ENCODE measurements at places on chromosomes 5 and 9. TPM values are rescaled to one million over a fixed set of nuclear protein-coding genes. Genes with fewer than 3 reads are reported as not detected.

Gene IL4
- total RNA-seq, result not detected

Gene SGTB
- 33.2 TPM for total RNA-seq

- no peak for DNase-seq
Measured at GRCh38 chr5:17470064-17470463, 28.0 kb upstream of the TAF11L2 start.

Gene GPR21
- 3.8 TPM for total RNA-seq

GRCh38 chr5:165029099-165029870 lies 1523.9 kb downstream of the MAT2B start:
- no peak for DNase-seq

Gene GRM6
- total RNA-seq, result not detected

Gene ST8SIA4
- 12.6 TPM for total RNA-seq

Gene RNF183
- total RNA-seq, result not detected

Gene CHSY3
- total RNA-seq, result not detected

DNA sequence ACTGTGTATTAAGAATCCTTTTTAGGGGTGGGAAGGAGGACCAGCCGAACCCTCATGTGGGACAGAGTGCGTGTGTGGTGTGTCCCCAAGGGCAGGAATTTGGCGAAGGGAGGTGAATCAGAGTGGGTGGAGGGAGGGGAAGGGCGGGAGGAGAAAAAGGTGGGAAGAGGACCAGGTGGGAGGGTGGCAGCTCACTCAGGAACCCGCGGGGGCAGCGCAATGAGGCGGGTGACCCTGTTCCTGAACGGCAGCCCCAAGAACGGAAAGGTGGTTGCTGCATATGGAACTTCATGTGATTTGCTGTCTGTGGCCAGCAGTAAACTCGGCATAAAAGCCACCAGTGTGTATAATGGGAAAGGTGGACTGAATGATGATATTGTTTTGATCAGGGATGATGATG lies 8.8 kb upstream of the POLR1E start:
- DNase-seq, result no peak

DNA sequence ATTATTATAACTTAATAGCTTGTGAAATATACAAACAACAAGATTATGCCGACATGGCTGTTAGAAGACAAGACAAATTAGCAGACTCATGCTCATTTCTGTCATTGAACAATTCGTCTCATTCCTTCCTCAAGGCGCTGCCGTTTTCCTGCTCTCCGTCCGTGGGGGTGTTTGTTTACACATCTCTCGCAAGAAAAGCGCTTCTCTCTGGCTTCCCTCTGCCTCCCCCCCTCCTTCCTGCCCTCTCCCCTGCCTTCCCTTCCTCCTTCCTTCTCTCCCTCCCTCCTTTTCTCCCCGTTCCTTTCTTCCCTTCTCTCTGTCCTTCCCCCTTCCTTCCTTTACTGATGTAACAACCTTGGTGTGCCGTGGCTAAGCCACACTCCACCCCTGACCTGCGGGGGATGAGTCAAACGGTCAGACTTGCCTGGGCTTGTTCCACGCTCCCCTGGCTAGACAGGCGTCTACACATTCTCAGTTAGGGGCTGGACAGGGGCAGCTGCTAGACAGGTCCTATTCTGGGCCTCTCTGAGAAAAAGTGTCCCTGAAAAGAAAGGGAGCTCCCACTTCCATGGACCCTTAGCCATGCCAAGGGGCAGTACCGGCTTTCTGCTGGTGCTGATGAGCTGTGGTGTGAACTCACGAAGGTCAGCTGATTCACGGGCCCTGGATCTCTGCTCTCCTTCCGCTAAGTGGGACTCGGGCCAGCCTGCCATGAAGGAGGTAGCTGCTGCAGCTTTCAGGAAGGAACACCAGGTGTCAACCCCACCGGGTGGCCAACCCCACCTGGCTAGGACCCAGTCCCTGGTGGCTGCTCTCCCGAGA lies 32.0 kb upstream of the SPTLC1 start:
- DNase-seq, result no peak

- no peak for DNase-seq
Measured at GRCh38 chr5:140128376-140128775, 2.6 kb downstream of the IGIP start.

Gene JMY
- 22.2 TPM for total RNA-seq

Gene NUTM2F
- not detected for total RNA-seq

DNA sequence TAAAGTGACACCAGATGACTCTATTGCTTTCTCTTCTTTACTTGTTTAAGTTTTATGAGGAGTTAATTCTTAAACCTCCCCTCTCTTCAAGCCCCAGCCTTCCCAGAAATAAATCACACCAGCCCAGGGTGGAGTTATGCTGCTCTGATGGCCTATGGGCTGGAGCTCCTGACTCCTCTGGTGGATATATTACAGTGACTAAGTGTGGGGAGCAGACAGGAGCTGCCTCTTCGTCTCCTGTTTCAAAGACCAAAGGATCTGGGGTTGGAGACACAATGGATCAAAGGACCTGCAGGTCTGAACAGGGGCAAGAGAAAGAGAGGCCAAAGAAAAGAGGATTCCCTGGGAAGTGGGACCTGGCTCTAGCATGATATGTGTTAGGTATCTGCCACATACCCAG lies 312.0 kb upstream of the MSX2 start:
- DNase-seq, result no peak

- DNase-seq, result no peak
Measured at GRCh38 chr5:80283360-80283759, 27.5 kb upstream of the SERINC5 start.

Data from glutamatergic neuron (in vitro differentiated cells).